ENCODE measurements at places on chromosomes 12 and 14.

GRCh38 chr14:95263527-95264231 lies 56.0 kb downstream of the CLMN start:
- DNase-seq = no peak

DNA sequence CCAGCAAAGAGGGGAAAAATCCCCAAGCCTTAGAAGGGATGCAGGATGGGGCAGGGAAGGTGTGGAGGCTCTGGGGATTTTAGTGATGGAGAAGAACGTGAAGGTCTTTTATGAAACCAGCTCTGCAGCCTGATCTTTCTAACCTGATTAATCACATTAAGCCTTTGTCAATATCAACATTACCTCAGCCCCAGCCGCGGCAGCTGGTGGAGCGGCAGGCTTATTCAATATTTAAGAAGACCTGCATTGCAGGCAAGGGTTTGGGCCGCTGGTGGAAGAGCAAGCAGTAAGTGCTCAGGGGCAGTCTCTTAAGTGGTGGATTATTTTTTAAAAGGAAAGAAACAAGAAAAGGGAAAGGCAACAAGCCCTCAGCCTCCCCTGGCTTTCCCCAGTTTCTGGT lies 16.6 kb downstream of the RPH3A start:
- DNase-seq = no peak

- no peak for DNase-seq
Observed at GRCh38 chr12:56599797-56600196, 30.3 kb downstream of the BAZ2A start.

- DNase-seq = no peak
Observed at GRCh38 chr12:47131011-47131410, 51.3 kb upstream of the AMIGO2 start.

- DNase-seq = no peak
Observed at GRCh38 chr12:47982311-47982710, 18.9 kb downstream of the TMEM106C start.

DNA sequence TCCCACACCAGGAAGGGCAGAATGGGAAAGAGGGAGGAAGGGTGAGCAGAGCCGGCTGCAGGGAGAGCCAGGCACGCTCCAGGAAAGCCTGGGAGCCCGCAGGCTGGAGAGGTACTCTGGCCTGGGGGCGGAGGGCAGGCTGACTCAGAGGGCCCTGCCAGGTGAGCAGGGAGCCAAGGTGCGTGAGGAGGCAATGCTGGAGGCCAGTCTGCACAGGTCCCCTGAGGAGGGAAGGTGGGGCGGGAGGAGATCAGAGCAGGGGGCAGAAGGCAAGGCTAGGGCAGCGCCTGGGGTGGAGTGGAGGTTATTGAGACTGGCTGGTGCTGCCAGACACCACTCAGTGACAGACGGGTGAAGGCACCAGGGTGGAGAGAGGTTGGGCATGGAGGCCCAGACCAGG lies 385.0 kb downstream of the BCL11B start:
- DNase-seq = no peak

DNA sequence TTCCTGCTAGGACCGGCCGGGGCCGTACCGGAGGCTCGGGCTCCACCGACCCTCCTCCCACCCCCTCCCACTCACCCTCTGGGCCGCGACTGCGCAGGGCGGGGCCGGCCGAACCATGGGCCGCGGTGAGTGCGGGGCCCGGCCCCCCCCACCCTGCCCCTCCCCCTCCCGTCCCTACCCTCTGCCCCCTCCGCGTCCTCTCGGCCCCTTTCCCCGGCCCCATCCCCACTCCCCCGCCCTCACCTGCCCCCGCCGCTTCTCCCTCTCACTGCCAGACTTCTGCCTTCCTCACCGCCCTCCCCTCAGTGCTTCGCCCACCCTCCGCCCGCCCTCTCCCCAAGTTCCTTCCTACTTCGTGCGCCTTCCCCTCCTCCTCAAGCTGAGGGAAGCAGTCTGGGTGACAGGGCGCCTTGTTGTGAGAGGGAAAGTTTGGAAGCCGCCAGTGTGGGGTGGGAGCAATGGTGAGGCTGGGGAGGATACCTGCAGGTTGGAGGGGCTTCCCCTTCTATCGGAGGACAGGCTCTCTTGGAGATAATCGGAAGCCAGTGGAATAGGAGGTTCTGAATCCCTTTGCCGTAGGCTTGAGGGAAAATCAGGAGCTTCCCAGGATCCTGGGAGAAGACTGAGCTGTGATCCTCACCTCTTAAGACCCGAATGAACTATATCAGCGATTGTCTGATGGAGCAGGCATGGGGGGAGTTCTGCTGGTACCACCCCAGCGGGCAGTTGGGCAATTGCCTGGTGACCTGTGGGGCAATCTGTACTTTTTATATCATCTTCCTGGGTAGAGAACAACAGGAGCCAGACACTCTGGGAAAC lies 472 bp downstream of the MBD6 start:
- DNase-seq = no peak

GRCh38 chr14:56649382-56649781 lies 69.8 kb downstream of the TMEM260 start:
- no peak for DNase-seq

- no peak for DNase-seq
Observed at GRCh38 chr12:13114251-13115052, 11.0 kb upstream of the GSG1 start.

DNA sequence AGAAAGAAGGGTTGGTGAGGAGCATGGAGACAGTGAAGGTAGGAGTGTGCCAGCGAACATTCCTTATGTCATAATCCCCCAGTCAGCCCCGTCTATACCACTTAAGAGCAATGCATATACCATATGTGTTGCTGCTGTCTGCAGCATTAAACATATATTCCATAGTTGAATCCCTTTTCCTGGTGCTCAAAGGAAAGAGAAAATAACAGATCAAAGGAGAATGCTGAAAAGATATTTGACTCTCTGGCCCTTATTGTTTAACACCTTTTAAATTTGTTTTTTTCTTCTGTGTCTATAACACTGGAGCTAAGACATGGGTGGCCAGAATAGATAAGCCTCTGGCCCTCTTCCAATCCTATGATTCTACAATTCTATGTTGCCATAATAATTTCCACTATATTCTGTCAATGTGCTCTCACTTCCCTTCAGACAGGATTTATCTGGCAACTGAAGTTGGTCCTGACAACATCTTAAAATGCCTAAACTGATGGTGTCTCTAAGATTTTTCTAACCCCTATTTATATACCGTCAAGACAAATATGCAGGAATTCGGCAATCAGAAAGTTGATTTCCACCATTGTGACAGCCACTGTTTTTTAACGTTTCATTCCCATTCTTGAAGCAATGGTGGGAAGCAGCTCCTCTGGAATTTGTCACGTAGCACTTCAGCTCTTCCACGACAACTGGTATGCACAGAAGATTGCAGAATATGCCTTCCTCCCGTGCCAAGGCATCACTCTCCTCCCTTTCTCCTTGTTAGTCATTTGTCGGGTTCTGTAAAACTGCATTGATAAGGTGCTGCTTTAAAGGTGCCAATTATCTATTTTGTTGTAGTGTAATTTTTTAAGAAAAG lies 204.7 kb downstream of the BCAT1 start:
- DNase-seq = no peak

DNA sequence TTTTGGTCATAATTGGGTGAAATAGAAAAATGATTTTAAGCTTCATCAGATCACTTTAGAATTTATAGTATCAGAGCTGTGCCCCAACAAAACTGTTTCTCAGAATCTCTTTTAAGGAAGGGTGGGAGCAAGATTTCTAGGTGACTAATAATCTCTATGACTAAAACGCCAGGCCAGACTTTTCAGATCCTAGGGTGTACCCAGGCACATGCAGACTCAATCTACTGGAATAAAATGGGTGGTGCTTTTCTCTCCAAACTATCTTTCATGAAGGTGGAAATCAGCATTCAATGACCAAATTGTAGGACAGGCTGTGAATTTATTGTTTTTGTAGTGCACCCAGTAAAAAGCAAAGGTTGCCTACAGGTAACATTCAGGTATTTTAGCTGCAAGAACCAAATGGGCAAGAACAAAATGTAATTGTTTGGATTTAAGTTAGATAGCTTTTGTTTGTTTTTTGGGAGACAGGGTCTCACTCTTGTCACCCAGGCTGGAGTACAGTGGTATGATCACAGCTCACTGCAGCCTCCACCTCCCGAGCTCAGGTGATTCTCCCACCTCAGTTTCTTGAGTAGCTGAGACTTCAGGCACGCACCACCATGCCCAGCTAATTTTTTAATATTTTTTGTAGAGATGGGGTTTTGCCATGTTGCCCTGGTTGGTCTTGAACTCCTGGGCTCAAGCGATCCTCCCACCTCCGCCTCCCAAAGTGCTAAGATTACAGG lies 49.5 kb downstream of the PPP2R5C start:
- DNase-seq = no peak

DNA sequence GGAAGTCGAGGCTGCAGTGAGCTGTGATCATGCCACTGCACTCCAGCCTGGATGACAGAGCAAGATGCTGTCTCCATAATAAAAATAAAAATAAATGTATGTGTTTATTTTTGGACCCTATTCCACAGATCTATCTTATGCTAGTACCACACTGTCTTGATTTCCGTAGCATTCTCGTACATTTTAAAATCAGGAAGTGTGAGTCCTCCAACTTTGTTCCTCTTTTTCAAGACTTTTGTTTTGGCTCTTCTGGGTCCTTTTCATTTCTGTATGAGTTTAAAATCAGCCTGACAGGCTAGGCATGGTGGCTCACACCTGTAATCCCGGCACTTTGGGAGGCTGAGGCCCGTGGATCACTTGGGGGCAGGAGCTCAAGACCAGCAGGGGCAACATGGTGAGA lies 25.8 kb downstream of the DAO start:
- no peak for DNase-seq

- no peak for DNase-seq
Observed at GRCh38 chr12:79635676-79636075, 55.1 kb downstream of the PAWR start.

GRCh38 chr12:97561619-97562290 lies 99.2 kb downstream of the RMST start:
- peak; percentile 4 for DNase-seq

Measured in C1 segment of cervical spinal cord (tissue), 14 donors.